ENCODE measurements at places on chromosomes 6 and 20.

GRCh38 chr6:124977067-124977908 is 15.1 kb downstream of the RNF217 start:
- H3K27ac ChIP-seq: no peak overlapping the region
- no peak for DNase-seq
- H3K4me3 ChIP-seq: no peak overlapping the region

DNA sequence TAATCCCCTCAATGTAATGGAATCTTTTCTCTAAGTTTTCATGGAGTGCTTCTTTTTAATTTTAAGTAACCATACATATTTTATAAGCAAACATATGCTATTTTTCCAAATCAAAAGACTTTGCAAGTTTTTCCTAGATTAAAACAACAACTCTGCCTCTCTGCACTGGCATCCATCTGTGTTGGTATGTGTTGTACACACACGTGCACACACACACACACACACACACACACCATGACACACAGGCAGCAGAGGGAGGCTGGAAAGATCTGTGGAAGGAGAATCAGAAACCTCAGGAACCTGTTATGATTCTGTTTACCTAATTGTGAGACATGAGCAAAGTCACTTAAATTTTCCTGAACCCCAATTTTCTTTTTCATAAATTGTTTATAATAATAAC is 295.0 kb upstream of the PRDM1 start:
- no peak for DNase-seq
- peak overlapping the region; percentile 77 for H3K27ac ChIP-seq
- peaks cover 4% of the 10 kb centered on the region for H3K36me3 ChIP-seq
- peaks cover 85% of the 10 kb centered on the region for H3K4me1 ChIP-seq
- H3K27me3 ChIP-seq: no peaks in the 10 kb centered on the region

DNA sequence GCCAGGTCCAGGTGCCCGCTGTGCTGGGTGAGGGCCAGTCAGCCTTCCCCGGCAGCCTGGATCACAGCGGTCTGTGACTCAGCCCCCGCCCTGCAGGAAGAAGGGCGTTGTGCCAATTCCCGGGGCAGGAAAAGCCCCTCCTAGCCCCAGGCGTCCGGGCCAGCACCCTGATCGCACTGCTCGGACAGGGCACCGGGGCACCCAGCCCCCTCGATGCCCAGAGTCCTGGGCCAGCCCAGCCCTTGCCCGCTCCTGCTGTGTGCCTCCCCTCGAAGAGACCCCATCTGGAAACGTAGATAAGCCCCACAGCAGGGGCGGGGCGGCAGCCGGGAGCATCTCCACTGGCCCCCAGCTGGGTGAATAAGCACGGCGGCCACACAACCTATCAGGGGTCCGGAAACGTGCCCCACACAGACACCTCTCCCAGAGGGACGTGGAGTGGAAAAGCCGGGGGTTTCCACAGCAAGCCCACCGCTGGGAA is 9.9 kb downstream of the LAMA5 start:
- H3K36me3 ChIP-seq: no peaks in the 10 kb centered on the region
- H3K27me3 ChIP-seq: no peaks in the 10 kb centered on the region
- no peak for DNase-seq

DNA sequence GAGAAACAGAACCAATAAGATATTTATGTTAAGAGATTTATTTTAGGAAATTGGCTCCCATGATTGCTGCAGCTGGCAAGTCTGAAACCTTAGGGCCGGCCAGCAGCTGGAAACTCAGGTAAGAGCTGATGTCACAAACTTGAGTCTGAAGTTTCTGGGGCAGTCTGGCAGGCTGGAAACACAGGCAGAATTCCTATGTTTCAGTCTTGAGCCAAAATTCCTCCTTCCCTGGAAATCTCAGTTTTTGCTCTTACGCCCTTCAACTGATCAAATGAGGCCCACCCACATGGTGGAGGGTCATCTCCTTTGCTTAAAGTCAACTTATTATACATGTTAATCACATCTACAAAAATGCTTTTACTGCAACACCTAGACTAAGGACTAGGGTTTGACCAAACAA is 184.1 kb downstream of the SOD2 start:
- no peaks in the 10 kb centered on the region for H3K36me3 ChIP-seq
- peaks cover 3% of the 10 kb centered on the region for H3K27me3 ChIP-seq
- no peaks in the 10 kb centered on the region for H3K4me1 ChIP-seq
- H3K4me3 ChIP-seq: no peak overlapping the region
- DNase-seq: no peak
- H3K27ac ChIP-seq: no peak overlapping the region

- no peak for DNase-seq
- peaks cover 2% of the 10 kb centered on the region for H3K27me3 ChIP-seq
- no peak overlapping the region for H3K4me3 ChIP-seq
- no peak overlapping the region for H3K27ac ChIP-seq
- H3K4me1 ChIP-seq: peaks cover 35% of the 10 kb centered on the region
Measured at GRCh38 chr6:45574014-45574461, 196.3 kb upstream of the SUPT3H start.

- H3K27ac ChIP-seq: no peak overlapping the region
- H3K36me3 ChIP-seq: no peaks in the 10 kb centered on the region
- H3K4me1 ChIP-seq: no peaks in the 10 kb centered on the region
- no peak for DNase-seq
Measured at GRCh38 chr6:57283911-57284455, 33.4 kb upstream of the PRIM2 start.

GRCh38 chr6:20366082-20366830 is 35.4 kb upstream of the E2F3 start:
- DNase-seq: peak; percentile 42
- H3K36me3 ChIP-seq: peaks cover 15% of the 10 kb centered on the region
- H3K4me1 ChIP-seq: peaks cover 58% of the 10 kb centered on the region
- H3K27me3 ChIP-seq: no peaks in the 10 kb centered on the region
- H3K27ac ChIP-seq: peak overlapping the region; percentile 94

DNA sequence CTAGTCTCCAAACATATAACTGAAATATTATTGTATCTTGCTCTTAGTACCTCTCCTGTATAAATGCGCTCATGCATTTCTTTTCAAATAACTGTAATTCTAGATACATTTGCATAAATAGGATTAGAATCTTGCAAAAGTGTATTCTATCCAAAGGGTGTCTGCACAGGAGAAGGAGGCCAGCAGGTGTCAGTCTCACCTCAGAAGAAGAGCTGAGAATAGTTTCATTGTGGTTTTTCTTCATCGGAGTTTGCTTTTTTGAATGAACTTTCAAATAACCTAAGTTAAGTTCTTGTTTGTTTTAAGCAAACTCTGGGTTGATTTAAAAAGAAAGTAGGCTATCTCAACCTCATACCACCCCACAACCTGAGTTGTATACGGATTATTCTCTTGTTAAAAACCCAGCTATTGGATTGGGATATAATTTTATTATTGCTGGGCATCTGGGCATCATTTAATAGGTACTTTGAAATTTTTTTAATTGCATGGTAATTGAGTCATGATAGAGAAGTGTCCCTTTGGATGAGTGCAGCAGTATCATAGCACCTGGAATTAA is 125.0 kb upstream of the MLIP start:
- H3K27ac ChIP-seq: no peak overlapping the region
- peaks cover 3% of the 10 kb centered on the region for H3K27me3 ChIP-seq
- DNase-seq: no peak

- no peak overlapping the region for H3K27ac ChIP-seq
- no peaks in the 10 kb centered on the region for H3K4me1 ChIP-seq
- peaks cover 30% of the 10 kb centered on the region for H3K36me3 ChIP-seq
- no peaks in the 10 kb centered on the region for H3K27me3 ChIP-seq
- no peak overlapping the region for H3K4me3 ChIP-seq
- no peak for DNase-seq
Measured at GRCh38 chr20:62203378-62204030, 16.6 kb downstream of the HRH3 start.

DNA sequence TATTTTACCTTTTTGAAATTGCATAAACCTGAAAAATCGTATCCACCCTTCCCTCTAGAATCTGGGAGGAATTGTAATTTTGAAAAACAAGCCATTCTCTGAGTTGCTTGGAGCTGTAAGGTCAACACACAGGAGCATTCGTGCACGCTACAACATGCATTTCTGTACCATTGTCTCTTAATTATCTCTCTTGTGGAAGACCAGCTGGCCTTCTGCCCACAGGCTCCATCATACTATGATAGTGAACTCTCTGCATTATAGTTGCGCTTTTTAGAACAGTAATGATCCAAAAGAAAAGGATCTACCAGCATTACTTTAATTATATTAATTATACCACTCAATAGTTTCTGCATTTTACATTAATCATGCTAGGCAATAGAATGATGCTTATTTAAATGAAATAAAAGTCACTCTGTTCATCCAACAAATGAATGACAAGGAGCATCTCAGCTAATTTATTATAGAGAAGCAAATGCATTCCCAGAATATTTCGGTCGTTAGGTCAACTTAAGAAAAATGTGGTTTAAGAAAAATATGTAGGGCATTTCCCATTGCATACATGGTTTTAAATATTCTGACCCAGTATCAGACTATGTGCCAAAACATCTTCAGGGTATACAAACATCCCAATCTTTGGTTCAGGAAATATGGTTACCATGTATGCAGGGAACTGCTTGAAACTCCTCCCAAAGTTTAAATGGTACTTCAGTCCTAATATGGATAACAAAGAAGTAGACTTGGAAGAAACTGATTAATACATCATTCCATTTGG is 263.5 kb downstream of the TFAP2A start:
- H3K27ac ChIP-seq: no peak overlapping the region
- DNase-seq: no peak
- H3K27me3 ChIP-seq: no peaks in the 10 kb centered on the region
- no peak overlapping the region for H3K4me3 ChIP-seq
- H3K36me3 ChIP-seq: no peaks in the 10 kb centered on the region
- H3K4me1 ChIP-seq: no peaks in the 10 kb centered on the region

DNA sequence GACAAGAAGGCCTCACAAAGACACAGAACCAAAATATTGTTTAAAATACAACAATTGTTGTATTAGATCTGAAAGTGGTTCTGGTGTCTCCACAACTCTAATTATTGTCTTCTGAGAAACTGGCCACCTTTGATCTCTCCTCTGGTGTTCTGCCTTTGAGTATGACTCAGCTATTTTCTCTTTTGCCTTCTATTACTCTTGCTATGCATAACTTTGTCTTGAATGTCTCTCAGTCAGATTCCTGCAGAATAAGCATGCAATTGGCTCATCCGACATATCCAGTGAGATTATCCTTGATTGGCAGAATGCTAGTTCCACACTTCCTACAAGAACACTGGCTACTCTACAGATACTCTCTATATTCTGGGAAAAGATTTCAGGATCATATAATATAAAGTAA is 14.3 kb upstream of the EPM2A start:
- peaks cover 5% of the 10 kb centered on the region for H3K27me3 ChIP-seq
- no peak overlapping the region for H3K27ac ChIP-seq
- H3K4me3 ChIP-seq: no peak overlapping the region
- DNase-seq: no peak

DNA sequence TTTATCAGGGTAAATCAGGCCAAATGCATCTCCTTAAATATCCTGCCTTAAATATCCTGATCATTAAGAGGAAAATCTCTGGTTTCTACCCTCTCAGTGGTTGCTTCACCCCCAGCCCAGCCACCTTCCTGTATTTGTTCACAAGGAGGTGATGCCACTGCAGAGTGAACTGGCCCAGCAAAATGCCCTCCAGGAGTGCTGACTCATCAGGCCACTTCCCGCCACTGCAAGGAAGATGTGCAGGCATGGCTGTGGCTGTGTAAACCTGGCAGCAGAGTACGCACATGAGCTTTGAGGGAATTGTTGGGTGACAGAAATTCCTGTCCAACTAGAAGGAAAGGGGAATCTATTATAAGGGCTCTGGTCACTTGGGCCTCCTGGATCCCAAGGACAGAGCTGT is 13.8 kb downstream of the NQO2 start:
- H3K4me3 ChIP-seq: no peak overlapping the region
- peaks cover 6% of the 10 kb centered on the region for H3K4me1 ChIP-seq
- peaks cover 74% of the 10 kb centered on the region for H3K36me3 ChIP-seq
- H3K27ac ChIP-seq: no peak overlapping the region
- DNase-seq: no peak

GRCh38 chr6:84769306-84769705 is 4.9 kb upstream of the TBX18 start:
- no peak overlapping the region for H3K27ac ChIP-seq
- H3K4me1 ChIP-seq: peaks cover 3% of the 10 kb centered on the region
- DNase-seq: no peak
- no peak overlapping the region for H3K4me3 ChIP-seq
- peaks cover 3% of the 10 kb centered on the region for H3K36me3 ChIP-seq
- H3K27me3 ChIP-seq: peaks cover 62% of the 10 kb centered on the region

DNA sequence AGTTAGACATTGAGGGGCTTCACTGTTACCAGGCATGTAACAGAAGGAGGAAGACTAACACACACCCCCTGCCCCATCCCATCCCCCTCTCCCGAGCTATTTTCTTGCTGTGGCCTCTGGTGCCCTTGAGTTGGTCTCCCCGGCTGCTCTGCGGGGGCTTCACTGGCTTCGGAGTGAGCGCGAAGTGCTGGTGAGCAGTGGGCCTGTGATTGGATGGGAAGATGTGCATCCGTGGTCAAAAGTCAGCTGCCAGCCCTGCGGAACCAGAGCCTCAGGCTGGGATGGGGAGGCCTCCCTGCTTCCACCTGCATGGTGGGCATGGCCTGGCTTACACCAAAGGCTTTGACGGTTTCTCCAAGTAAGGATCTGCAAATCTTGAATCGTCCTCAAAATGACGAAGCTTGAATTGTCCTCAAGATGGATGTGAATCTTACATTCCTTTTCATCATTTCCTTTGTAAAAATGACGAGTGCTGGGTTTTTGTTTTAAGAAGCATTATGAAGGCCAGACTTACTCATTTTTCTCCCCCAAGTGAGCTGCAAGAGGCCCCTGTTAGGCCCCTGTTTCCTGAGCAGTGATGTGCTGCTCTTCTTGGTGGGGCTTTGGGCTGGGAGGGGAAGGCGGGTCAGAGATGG is 23.7 kb downstream of the SPATA2 start:
- H3K4me1 ChIP-seq: peaks cover 31% of the 10 kb centered on the region
- H3K4me3 ChIP-seq: no peak overlapping the region
- H3K27me3 ChIP-seq: peaks cover 3% of the 10 kb centered on the region
- H3K27ac ChIP-seq: peak overlapping the region; percentile 18
- DNase-seq: no peak
- H3K36me3 ChIP-seq: peaks cover 26% of the 10 kb centered on the region

- H3K4me3 ChIP-seq: peak overlapping the region; percentile 53
- peaks cover 14% of the 10 kb centered on the region for H3K36me3 ChIP-seq
- H3K27ac ChIP-seq: peak overlapping the region; percentile 65
- no peak for DNase-seq
- H3K27me3 ChIP-seq: peaks cover 23% of the 10 kb centered on the region
Measured at GRCh38 chr6:90297115-90297866, 648 bp upstream of the BACH2 start.
